ENCODE measurements at places on chromosomes 7 and 10.

- no peak for DNase-seq
These were observed 140.9 kb downstream of the DNAJB6 start for GRCh38 chr7:157477550-157478212.

DNA sequence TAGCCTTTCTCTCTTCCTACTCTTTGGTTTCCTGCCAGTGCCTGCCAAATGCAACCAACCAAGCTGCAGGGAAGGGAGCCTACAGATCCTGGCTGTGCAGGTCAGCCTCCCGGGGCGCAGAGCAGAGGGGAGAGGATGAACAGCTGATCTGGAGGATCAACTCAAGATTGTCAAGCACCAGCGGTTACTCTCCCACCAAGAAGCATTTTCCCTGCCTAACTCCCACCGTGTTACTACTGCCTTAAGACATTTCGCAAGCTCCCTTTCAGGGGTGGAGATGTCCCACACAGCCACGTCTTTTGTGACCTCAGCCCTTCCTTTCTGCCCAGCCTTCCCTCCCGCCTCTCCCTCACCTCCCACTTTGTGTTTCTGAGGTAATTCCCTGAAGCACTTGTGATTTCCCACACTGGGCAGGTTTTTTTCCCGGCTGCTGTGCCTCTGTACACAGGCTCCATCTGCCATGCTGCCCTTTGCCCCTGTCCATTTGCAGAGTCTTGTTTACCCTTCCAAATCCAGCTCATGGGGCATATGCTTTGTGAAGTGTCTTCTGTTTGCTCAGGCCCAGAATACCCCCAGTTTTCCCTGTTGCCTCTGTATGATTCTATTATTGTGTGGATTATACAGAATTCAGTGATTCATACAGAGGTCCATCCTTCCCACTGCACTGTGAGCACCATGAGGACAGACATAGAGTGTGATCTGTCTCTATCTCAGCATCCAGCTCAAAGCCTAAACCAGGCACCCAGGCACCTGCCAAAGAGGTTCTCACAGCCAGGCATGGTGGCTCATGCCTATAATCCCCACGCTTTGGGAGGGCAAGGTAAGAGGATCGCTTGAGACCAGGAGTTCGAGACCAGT, 40.9 kb upstream of the PAPSS2 start:
- no peak for DNase-seq

DNA sequence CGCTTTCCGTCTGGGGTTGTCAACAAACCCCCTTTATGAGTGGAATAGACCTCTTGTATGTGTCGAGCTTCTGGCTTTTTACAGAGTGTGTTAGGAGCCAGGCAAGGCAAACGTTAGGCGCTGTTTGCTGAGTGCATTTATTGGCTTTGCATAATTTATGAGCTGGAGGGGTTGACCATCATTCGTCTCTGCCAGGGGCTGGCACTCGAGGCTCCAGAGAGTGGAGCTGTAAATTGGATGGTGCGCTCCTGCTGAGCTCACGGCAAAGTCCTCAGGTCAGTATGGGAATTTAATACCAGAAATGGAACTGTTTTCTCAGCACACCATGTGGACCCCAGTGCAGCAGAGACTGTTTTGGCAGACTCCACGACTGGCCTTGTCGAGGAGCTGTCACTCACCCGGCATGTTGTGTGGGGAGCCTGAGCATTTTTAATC, 699.4 kb upstream of the GALNT17 start:
- no peak for DNase-seq

- no peak for DNase-seq
These were observed 135.6 kb upstream of the LYZL2 start for GRCh38 chr10:30765022-30765615.

DNA sequence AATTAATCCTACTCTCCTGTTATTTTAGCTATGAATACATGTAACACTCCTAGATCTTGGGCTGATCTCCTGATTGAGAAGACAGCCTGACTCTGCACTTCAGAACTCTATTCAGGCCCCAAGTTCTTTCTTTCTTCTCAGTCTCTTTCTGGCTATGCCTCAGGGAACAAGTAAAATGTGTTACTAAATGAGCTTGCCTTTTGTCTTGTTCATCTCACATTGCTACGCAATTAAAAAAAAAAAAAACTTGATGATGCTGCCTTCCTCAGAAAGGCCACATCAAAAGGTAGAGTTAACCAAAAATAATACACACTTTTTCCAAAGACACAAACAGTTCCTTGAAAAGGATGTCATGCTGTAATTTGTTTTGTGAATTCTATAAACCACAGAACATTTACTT, 258.1 kb downstream of the TWIST1 start:
- DNase-seq: no peak

GRCh38 chr7:134470864-134471263, 12.0 kb upstream of the AKR1B1 start:
- no peak for DNase-seq

GRCh38 chr7:924541-925231, 29.8 kb downstream of the ADAP1 start:
- DNase-seq: no peak

DNA sequence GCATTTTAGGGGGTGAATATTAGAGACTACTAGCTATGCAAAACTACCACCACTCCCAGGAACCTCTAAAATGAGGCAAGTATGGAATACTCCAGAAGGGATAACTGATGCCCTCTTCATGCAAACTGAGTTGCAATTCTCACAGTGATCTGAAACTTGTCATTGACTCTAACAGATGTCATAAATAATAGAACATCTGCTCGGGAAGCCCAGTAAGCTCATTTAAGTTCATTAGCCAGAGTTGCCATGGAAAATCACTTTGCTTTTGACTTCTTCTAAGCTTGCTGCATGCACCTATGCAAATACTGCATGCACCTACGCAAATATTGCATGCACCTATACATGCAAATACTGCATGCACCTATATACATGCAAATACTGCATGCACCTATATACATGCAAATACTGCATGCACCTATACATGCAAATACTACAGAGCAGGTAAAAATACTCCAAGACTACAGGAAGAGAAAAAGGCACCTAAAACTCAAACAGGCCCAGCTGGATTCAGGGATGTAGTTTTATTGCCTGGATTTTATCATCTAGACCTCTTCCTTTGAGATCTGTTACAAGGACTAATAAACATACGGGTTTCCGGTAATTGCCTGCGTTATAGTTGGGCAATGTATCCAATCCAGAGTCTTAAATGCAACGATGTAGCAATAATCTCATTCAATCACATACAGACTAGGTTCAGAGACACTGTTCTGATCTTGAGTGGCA, 1061.1 kb upstream of the AUTS2 start:
- DNase-seq: no peak

DNA sequence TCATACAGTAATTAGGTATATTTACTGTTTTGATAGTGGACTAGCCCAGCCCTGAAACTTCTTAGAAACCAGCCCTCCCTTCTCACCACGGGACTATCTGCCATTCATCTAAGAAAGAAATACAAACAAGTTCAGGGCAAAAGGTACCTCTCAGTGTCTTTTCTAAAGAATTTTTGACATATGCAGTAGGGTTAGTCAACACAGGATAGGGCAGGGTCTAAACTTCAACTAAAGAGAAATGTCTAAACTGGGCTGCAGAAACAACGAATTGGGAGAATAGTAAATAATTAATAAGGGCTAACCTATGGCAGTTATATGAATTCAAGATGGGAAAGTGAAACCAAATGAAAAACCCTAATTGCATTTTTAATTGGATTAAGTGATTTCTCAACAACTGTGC, 496.6 kb downstream of the INHBA start:
- no peak for DNase-seq

- peak; percentile 66 for DNase-seq
These were observed 286.1 kb upstream of the C7orf33 start for GRCh38 chr7:148304456-148304855.

DNA sequence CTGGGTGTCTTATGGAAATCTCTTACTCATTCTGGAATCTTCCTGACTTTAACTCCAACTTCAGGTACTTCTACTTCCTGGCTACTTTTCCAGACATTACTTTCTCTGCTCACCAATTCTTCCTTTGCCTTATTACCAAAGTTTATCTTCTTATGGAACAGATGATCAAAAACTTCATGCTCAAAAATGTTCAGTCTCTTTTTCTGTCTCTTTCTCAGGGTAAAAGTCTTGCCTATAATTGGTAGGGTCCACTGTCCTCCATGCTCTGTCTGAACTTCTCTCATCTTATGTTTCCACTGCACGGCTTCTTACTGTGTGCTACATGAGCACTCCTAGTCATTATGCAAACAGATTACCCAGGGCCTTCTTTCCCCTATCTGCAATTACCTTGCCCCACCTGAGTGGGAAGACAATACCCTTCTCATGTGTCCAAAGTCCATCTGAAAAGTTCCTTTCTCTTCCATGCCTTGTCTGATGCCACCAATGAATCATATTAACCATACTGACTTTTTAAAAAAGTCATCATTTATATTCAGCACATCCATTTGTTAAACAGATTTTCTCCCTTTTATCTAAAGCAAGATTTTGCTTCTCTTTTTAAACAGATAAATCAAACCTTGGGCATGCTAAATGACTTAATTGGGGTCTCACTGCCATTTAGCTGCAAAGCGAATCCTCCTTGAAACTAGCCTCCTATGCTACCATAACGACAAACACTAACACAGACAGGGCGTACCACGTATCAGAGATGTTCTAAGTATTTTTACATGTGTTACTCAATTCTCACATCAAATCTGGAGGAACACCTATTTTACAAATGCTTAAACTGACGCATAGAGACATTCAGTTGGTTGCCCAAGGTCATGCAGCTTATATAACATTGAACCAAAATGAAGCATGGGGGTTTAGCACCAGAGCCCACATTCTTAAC, 48.8 kb downstream of the SEMA3C start:
- no peak for DNase-seq

DNA sequence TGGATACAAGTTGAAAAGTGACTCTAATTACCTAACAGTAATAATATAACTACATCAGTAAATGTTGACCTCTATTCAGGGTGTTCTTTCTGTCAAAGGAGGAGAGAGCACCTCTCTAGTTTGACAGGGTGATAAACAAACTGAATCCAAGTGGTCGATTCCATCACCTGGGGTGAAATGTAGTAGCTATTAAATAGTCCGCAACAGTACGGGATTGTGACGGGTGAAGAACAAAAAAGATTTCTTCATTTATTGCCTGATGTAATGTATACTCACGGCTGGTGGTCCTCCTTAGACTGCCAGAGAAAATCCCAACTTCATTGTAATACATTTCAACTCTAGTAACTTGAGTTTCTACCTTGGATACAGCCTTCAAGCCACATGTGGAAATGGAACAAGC, 292.5 kb upstream of the CELF2 start:
- DNase-seq: no peak

- no peak for DNase-seq
These were observed 135.7 kb downstream of the LCOR start for GRCh38 chr10:96967847-96968246.

- DNase-seq: no peak
These were observed 87.4 kb upstream of the DDC start for GRCh38 chr7:50652400-50653125.

DNA sequence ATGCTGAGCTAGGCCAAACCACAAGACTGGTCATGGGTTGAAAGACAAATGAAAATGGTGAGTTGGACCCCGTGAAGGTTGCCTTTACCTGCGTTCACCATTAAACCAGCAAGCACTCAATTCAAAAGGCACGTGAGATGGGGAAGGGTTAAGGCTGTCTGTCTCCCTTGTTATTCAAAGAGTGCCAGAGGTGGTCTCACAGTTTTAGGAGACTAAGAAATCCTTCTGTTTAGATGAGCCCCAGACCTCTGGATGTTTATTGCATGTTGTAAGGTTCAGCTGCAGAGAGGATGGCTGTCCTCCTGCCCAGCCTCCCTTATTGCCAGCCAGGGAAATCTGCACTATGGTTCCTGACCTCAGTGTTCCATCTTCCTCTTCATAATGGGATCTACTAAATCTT, 498.0 kb upstream of the CELF2 start:
- DNase-seq: no peak

GRCh38 chr7:53596230-53596629, 560.8 kb downstream of the POM121L12 start:
- DNase-seq: no peak

DNA sequence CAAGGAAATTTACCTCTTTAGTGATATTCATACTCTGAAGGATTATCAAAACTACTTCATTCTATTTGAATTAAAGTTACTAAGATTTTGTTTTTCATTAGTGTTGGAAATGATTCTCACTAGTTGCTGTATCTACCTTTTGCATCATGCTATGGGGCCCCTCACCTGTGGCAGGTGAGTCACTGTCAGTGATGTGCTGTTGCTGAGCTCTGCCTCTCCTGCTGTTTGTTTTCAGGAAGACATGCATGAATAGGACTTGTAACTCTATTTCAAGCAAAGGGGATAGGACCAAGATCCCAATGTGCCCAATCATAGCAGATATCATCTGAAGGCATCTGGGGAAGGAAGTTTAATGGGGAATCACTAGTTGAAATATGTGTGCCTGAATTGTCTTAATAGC, 57.4 kb upstream of the AGR3 start:
- DNase-seq: no peak

DNA sequence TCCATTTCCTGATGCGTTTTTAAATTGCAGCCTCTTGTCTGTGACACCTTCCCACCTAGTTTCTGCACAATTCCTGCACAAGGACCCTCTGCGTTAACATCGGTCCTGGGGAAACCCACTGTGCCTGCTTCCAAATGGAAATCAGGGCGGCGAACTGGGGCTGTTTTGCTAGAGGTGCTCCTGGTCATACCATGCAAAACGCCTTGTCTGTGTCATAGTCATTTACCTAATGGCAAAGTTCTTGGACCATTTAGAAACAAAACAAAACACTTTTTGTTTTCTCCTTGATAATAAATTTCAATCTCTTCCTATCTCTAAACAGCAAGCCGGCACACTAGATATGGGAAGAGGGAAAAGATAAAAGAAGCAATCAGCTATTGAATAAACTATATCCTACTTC, 206.9 kb upstream of the KLF14 start:
- no peak for DNase-seq

DNA sequence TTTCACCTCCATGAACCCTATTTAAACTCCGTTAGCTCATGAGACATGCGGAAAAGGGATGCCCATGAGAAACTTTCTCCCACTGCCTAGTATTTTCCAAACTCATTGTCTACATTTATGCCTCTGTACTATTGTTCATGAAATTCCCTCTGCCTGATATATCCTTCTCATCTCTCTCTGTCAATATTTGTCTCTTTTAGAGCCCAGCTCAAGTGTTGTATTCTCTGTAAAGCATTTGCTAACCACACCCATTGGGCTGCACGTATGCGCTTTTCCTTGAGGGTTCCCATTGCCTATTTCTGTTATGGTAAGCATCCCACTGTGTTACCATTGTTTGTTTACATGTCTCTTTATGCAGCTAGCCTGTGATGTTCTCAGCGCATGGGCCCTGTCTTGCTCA, 211.4 kb downstream of the MDFIC start:
- DNase-seq: no peak

- DNase-seq: no peak
These were observed 5.5 kb downstream of the CYP2W1 start for GRCh38 chr7:988426-988911.

GRCh38 chr7:88151119-88151790, 68.6 kb downstream of the SRI start:
- DNase-seq: no peak
